ENCODE measurements at places on chromosomes 7 and 10.

DNA sequence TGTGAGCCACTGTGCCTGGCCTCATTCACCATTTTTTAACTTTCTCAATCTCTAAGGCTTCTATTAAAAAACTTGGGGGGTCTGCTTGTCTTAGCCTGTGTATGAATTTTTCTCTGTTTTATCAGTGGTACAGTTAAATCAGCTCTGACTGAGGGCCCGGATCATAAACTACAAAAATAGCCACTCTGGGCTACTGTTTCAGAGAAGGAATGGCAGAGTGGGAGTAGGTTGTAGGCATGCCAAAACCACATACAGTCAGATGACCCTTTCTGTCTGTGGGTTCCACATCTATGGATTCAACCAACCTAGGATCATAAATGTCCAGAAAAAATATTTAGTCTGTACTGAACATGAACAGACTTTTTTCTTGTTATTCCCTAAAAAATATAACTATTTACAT lies 21.3 kb downstream of the TBC1D12 start:
- DNase-seq: peak; percentile 39

DNA sequence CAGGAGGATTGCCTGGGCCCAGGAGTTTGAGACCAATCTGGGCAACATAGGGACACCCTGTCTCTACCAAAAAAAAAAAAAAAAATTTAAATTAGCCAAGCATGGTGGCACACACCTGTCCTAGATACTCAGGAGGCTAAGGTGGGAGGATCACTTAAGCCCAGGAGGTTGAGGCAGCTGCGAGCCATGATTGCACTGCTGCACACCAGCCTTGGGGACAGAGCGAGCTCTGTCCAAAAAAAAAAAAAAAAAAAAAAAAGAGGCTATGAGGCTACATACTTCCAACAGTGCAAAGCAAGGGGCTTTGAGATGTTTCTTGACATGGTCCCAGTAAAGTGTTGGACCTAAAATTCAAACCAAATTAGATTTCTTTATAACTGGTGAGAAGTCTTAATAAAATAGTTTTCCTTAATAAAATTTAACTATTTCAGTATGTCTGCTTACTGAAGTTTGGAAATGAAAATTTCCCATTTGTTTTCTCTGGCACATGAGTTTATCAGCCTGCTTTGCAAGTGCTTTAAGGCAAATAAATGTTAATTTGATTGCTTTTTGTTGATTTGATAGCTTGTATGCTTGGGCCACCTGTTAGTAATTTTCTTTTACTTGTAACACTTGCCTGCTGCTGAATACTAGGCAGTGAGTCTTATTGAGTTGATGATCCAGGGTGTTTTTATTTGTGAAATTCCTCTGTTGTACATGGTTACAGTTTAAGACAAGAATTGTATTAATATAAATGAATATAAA lies 16.1 kb downstream of the CALU start:
- no peak for DNase-seq

- DNase-seq: no peak
These were observed 17.2 kb downstream of the CEP41 start for GRCh38 chr7:130423501-130424037.

GRCh38 chr7:37445064-37445723 lies 3.5 kb downstream of the ELMO1 start:
- no peak for DNase-seq

DNA sequence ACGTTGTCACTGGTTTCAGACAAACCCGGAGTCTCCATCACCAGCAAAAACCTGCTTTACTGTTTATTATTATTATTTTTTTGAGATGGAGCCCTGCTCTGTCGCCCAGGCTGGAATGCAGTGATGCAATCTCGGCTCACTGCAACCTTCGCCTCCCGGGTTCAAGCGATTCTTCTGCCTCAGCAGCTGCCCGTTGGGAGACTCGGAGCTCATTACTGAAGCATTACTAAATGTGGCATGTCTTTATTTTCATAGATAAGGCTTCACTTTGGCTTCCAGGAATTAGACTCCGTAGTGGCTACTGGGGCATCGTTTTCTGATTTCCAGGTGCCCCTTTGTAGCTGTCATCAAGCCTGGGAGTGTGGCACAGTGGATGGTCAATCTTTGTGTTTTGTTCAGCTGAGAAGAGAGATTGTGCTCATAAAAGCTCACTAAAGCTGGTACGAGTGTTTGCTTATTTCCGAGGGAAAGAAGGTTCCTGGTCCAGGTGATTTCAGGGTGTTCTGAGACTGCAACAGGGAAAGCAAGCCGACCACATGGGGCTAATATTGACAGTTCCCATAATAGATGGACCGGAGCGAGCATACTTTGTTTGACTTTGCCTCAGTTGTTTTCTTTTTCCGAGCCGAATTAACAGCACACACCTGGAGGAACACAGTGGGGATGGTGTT lies 163.1 kb downstream of the CAMK1D start:
- no peak for DNase-seq

- peak; percentile 38 for DNase-seq
These were observed 28.4 kb upstream of the CDHR3 start for GRCh38 chr7:105934572-105935185.

DNA sequence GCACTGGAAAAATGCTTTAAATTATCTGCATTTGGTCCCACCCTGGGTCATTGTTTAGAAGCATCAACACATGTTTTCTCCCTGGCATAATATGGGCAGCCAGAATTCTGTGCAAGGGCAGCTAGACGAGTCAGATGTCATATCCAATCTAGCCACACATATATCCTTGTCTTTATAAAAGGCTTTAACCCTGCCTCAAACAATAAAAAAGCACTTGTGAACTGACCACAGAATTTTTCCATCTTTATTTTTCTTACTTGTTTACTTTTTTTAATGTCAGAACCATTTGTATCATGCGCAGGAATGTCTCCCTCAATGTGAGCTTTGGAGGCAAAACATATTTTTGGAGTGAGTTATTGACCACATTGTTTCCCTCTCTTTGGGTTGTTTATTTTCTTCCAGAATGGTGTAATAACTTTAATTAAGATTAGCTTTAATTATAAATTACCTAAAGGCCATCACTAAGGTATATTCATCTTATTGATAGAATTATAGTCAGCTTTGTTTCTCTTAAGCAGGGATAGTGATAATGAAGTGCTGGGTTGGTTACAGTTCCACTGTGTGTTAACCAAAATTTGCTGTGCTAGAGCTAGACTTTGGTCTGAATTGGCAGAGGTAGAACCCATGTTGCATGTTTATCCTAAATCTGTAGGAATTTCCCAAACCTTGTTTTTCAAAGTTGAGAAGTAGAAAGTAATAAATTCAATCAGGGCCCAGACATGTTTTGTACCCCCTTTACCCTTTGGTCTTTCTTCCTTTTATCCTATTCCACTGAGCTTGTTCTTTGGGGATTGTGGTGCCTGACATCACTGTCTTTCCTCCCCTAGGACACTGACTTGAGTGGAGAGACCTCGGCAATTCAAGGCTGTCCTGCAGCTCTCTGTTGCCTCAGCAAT lies 1078.4 kb downstream of the KCNMA1 start:
- DNase-seq: no peak

- DNase-seq: no peak
These were observed 259.8 kb upstream of the KLF14 start for GRCh38 chr7:130993671-130994365.

DNA sequence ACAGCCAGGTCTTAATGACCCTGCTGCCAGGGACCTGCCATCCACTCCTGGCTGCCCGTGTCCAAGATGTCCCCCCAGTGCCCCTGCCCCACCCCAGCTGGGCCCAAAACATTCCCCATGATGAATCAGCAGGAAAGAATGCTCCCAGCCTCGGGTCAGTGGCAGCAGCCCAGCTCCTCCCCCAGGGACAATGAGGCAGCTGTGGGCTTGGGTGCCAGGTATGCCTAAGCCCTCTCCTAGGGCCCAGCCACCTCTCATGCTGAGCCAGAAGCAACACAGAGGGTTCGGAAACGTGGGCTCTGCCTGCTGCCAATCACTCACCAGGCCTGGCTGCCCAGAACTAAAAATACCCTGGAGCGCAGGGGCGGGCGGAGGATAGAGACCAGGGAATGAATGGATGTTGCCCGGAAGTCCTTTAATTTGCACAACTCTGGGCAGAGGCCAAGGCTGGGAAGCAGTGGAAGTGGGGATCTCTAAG lies 1.5 kb upstream of the LOXL4 start:
- DNase-seq: peak; percentile 37

- no peak for DNase-seq
These were observed 2.0 kb upstream of the TNS3 start for GRCh38 chr7:47583739-47584535.

- DNase-seq: no peak
These were observed 27.9 kb upstream of the CDK14 start for GRCh38 chr7:90568213-90568612.

- DNase-seq: no peak
These were observed 33.9 kb downstream of the DNAJC1 start for GRCh38 chr10:21969326-21970287.

DNA sequence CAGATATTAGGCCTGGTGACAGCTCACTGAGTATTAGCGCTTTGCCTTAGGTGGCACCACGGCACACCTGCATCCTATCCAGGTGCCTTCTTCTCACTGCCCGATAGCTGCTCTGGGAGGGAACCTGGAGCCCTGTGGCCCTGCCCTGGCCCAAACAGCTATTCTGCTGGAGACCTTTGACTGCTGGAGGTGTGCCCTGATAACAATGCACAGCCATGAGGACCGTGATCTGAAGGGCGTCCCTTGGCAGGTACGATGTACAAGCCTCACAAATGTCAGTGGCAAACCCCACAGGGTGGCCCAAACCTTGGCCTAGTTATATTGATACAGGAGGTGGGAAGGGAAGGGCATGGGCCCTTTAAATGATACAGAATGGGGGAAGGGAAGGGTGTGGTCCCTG lies 259.5 kb downstream of the GRID1 start:
- DNase-seq: no peak

- DNase-seq: no peak
These were observed 21.0 kb downstream of the ZCCHC24 start for GRCh38 chr10:79424221-79425073.

GRCh38 chr7:80596933-80597517 lies 41.4 kb upstream of the CD36 start:
- peak; percentile 31 for DNase-seq

GRCh38 chr10:126037946-126038345 lies 141.6 kb downstream of the FANK1 start:
- no peak for DNase-seq

GRCh38 chr7:142498364-142498763 lies 240.5 kb upstream of the PRSS58 start:
- no peak for DNase-seq

GRCh38 chr7:27187475-27188385 lies 2.7 kb upstream of the HOXA11 start:
- DNase-seq: no peak

DNA sequence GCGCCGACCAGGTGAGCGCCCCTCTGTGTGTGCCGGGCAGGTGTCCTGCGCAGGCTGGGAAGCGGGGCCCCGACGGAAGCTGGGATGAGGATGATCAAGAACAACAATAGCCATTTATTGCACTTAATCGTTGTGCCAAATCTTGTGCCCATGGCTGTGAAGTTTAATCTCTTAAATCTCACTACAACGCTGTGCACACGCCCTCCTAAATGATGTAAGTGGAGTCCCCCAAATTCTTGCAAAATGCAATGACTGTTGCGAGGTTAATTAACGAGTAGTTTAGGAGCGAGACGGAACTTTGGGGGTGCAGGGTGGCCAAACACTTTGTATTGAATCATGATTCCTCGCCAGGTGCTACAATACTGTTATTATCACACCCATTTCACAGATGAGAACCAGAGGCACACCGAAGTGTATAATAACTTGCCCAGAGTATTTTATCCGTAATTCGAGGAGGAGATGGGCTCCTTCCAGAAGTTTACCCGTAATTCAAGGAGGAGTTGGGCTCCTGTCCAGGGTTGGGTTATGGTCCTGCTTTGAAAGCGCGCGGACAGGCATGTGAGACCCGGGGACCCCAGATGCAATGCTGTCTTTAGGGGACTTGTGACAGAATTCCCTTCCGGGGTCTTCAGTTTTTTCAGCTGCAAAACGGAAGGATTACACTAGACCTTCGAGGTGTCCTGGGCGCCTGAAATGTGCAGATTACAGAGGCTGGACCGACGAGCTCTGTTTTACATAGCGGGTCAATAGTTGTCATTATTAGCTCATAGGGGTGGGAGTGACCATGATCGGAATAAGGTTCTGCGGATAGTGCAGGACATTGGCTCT lies 1.0 kb downstream of the FFAR4 start:
- no peak for DNase-seq

DNA sequence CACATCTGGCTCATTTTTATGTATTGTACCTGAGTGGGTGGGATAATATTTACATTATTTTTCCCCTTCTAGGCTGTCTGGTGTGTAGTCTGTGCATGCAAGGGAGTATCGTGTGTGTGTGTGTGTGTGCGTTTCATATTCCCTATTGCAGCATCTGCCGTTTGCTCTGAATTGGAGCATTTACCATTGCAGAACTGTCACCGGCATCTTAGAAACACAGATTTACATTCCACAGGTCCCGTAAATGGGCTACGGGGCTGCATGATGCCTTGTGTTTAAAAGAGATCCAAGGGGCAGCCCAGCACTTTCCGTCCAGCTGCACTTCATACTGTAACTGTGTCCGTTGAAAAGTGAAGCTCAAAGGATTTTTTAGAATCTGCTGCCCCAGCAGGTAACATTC lies 167.1 kb upstream of the KIAA1217 start:
- no peak for DNase-seq

- no peak for DNase-seq
These were observed 121.6 kb upstream of the WDR11 start for GRCh38 chr10:120729547-120729946.

DNA sequence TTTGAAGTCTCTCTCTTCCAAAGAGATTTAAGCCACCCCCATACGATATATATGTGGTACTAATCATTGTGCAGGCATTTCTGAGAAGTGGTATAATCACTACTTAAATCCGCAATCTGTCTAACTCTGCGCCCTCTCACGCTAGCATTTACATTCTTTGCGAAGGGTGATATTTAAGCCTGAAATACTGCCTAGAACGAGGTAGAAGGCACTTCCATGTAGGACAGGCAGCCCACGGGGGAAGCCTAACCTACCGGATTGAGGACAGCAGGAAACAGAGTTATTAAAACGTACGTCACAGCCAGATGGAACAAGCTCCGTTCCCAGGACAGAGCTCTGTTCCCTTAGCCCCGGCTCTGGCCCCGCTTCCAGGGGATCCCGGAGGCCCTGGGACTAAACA lies 59.3 kb upstream of the ECHDC3 start:
- DNase-seq: no peak

GRCh38 chr7:139502226-139502625 lies 18.8 kb upstream of the KLRG2 start:
- no peak for DNase-seq

DNA sequence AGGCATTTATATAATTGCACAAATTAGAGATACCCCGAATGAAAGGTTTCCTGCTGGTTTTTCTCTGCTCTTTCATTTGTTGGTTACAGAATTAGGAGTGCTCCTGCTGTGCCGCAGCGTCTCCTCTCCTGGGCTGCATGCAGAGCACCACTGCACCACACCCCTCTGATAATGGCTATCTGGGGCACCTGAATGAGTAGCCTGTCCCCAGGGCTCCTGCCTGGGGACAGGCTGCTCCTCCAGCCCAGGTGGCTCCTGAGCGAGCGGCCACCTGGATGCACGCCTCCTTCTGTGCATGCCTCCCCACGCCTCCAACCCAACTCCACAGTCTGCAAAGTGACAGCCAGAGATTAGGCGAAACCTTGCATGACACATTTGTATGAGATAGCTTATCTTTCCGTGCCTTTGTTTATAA lies 242.6 kb upstream of the FZD8 start:
- no peak for DNase-seq

Measured in skeletal muscle cell (primary cell).